ENCODE measurements at places on chromosomes 12 and 14. TPM values are rescaled to one million over a fixed set of nuclear protein-coding genes. Genes with fewer than 3 reads are reported as not detected.

DNA sequence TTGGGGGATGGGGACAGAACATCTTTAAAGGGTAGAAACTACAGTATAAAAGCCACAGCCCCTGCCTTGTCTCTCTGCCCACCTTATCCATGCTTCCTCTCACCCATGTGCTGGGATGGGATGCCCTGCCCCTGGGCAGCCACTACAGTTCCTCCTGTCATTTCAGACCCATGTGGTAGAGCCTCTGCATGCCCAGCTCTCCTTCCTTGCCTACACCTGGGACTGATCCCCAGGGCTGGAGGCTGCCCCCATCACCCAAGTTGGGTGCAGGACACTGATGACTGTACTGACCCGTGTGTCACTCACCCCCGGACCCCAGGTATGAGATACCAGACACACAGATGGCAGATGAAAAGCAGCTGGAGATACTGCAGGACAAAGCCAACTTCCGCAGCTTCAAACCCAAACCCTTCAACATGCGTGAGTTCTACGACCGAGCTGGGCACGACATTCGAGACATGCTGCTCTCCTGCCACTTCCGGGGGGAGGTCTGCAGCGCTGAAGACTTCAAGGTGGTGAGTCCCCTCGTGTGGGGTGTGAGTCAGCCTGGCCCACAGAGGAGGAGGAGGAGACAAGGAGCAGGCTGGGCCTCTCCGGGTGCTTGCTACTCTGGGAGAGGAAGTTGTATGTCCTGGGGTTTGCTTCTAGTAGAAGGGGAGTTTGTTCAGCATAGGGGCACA is 2.2 kb downstream of the ASIC1 start:
- no peak for DNase-seq

DNA sequence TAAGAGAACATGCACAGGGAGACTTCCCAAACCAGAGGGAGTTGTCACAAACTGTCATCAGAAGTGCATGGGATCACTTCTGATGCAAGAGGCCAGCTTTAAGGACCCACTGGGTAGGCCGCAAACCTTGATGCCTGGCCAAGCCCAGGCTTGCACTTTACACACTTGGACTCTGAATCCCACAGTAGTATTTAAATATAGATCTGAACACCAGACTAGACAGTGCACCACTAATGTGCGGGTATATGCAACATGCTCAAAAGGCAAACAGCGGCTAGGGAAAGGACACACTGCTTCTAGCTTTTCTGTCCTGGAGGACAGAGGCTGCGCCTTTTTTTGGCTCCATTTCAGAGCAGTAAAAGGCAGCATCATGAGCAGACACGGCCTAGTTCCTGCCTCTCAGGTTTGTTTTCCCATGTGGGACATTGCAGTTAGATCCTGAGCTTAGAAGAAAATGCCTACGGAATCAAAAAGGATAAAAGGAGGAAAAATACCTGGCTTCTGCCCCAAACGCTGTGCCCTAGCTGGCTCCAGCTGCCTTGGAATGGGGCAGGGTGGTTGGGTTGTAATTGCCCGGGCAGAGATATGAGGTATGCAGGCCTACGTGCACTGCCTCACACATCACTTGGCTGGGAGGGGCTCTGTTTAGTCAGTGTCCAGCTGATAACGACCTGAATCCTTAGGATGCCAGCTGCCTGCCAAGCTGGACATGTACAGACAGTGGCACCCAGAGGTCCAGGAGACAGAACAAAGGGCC is 84.5 kb upstream of the EGLN3 start:
- peak; percentile 91 for DNase-seq

DNA sequence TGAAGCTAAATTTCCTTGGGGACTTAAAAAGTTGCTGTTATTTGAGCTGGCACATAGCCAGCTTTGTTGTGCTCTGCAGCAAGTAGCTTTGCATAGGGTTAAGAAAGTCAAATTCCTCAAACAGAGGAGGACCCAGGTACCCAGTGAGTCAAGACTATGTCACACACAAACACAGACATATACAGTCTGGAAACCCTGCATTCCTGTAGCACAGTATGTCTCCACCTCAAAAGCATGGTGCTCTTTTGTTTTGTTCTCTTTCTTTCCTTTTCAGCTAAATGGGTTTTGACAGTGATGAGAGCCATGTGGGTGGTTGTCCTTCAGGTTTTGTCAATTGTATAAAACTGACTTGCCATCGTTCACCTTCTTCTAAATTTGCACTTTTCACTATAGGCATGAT is 179.6 kb upstream of the DIO2 start:
- DNase-seq: peak; percentile 13

DNA sequence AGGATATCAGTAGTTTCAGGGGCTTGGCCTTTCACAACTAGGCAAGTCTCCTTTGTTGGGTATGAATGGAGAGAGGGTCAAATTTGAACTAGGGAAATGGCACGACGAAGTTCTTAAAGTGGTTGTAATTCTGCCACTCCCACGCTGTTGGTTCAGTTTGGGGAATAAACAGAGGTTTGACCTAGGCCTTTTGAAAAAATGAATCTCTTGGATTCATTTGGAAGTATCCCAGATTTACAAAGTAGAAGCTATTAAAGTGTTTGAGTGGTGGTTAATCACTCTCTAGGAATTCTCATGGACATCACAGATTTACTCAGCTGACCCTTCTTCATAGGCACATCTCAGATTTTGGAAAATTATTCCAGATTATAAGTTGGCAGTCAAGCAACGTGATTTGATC is 14.8 kb downstream of the BATF start:
- DNase-seq: no peak

The RD3L gene
- total RNA-seq: not detected

The STYK1 gene
- 3.7 TPM for total RNA-seq

The CARMIL3 gene
- 0.19 TPM for total RNA-seq
